IPS-NIHi11 (cell line): ENCODE measurements at places on chromosomes 6 and 20.

DNA sequence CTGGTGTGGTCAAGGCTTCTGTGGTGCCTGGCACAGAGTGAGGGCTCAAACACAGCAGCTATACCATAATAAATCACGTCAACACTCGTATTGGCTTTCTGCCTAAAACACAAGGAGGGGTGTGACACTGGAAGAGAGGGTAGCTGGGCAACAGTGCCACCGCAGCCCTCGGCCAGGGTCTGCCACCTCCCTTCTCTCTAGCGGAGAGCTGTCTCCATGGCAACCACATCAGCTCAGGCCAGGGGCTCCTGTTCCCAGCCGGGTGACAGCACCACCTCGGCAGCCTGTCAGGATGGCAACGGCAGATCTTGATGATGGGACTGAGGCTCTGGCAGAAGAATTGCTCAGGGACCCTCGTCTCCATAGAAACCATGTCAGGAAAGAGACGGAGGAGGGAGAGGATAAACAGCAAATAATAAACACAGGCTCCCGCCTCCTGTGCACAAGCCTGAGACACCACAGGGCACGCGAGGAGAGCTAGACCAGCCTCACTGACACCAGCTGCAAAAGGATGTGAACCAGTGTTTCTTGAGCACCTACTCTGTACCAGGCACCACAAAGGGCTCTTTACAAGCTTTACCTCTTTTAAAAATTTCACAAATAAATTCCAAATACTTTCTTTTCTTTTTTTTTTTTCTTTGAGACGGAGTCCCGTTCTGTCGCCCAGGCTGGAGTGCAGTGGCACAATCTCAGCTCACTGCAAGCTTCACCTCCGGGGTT, 50.4 kb upstream of the TLDC2 start:
- DNase-seq: no peak

- no peak for DNase-seq
These were observed 1024.3 kb upstream of the EYS start for GRCh38 chr6:66731310-66731709.

DNA sequence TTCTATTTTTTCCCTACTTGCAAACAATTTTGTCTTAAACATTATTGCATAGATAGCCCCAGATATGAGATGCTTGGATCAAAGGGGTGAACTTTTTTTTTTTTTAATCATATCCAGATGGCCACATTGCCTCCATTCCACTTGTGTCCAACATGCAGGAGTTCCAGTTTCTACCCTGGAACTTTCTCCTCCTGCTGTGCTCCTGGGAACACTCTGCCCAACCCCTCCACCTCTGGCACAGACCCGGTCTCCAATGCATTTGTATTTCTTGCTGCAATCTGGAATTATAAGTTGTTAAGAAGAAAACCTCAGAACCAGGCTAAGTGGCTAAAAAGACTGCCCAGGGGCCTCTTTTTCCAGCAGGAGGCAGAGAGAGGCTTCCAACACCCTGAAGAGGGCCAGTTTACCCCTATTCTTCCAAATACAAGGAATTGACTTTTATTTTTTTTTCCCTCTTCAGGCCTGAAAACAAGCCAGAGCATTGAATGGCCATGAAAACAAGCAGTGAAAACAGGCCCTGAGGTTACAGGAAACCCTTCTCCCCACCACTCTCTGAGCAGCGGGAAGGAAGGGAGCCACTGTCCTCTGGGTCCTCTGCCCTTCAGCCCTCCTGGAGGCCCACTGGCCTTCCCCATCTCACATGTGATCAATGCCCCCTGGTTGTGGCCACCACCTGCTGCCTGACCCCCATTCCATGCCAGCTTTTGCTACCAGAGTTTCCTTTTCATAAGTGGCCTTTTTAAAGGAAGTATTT, 44.3 kb downstream of the PDYN start:
- DNase-seq: no peak

DNA sequence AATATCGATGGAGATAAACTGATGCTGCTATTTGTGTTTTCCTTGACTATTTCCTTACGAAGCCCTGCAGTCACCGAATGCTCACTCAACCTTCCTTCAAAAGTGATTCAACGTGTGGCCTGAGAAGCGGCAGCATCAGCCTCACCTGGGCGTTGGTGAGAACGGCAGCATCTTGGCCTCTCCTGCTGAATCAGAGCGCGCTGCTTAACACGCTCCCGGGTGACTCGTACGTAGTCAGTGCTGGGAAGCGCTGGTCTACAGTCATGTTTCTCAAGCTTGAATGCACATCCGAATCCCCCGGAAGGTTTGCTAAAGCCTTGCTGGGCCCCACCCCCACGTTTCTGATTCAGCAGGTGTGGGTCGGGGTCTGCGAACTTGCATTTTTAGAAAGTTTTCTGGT, 214.1 kb upstream of the RREB1 start:
- no peak for DNase-seq

DNA sequence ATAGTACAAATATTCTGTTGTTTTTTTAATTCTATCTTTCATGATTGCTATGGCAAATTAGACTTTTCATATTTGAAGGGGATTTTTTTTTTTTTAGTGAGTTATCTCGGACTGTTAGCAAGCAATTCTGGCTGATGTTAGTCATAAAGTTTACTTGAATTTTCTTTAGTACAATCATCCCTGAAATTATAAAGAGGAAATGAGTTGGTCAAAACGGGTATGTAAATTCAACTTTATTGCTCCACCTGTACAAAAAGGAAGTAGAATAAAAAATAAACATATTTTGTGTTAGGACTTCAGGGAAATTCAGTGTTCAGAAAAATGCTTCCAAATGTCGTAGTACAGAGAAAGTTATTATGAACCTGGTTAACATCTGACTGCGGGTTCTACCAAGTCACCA, 40.3 kb downstream of the PPP1R14C start:
- no peak for DNase-seq

DNA sequence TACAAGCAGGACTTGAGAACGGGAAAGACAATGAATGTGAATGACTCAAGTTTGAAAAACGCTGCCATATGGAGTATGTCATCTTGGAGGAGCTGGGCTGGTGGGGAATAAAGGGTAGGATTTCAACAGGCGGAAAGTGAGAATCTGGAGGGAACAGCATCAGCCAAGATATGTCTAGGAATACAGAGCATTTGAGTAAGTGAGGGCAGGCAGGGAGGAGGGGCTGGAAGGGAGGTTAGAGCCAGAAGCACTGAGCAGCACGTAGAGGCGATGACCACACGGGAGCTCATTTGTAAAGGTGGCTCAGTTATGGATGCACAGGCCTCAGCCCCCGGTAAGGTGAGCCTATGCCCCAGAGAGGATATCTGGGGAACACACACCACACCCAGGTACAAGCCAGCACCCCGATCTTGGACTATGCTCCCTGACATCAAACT, 115.1 kb downstream of the ZMYND8 start:
- DNase-seq: no peak

DNA sequence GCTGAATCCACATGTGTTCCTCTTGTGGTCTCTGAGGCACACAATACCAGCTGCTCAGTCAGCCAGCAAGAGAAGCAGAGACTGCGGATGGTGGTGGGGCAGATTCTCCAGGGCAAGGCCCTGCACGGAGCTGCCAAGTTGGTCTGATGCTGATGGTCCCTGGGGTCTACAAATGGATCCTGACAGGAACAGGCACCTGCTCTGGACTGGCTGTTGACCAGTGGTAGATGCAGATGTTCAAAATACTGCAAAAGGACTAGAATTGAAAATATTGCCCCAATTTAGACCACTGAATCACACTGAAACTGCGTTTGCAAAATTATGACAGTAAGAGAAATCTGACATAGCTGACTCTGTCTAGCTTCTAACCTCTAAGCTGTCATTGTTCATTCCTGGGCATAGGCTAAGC, 29.6 kb upstream of the TUBB2A start:
- no peak for DNase-seq
